ENCODE measurements at places on chromosomes 6 and 20.

- DNase-seq: no peak
Observed at GRCh38 chr6:9612489-9612888, 802.4 kb downstream of the TFAP2A start.

- no peak for DNase-seq
Observed at GRCh38 chr20:23437126-23437899, 2.2 kb upstream of the CSTL1 start.

DNA sequence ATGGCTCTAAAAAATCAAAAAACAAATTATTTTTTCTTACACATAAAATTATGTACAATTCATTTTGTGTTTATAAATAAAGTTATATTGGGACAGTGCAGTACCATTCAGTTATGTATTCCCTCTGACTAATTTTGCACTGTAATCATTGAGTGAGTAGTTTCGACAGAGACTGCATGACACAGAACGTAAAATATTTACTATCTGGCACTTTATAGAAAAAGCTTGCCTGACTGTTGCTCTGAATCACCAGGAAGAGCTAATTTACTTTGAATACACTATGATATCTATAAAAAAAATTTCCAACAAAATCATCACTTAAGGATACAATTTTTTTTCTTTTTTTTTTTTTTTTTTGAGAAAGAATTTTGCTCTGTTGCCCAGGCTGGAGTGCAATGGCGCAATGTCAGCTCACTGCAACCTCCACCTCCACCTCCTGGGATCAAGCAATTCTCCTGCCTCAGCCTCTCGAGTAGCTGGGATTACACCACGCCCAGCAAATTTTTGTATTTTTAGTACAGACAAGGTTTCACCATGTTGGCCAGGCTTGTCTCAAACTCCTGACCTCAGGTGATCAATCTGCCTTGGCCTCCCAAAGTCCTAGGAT, 11.0 kb upstream of the KHDC1L start:
- no peak for DNase-seq

- no peak for DNase-seq
Observed at GRCh38 chr20:11766961-11767360, 150.7 kb upstream of the BTBD3 start.

- DNase-seq: no peak
Observed at GRCh38 chr6:31977816-31978431, 3.9 kb upstream of the C4A start.

GRCh38 chr6:62441182-62441581, 155.2 kb upstream of the KHDRBS2 start:
- DNase-seq: no peak

GRCh38 chr6:113491376-113491775, 365.8 kb upstream of the MARCKS start:
- DNase-seq: no peak

GRCh38 chr6:124901084-124901483, 61.2 kb upstream of the RNF217 start:
- DNase-seq: no peak

- DNase-seq: no peak
Observed at GRCh38 chr20:53141201-53142050, 169.3 kb downstream of the TSHZ2 start.

DNA sequence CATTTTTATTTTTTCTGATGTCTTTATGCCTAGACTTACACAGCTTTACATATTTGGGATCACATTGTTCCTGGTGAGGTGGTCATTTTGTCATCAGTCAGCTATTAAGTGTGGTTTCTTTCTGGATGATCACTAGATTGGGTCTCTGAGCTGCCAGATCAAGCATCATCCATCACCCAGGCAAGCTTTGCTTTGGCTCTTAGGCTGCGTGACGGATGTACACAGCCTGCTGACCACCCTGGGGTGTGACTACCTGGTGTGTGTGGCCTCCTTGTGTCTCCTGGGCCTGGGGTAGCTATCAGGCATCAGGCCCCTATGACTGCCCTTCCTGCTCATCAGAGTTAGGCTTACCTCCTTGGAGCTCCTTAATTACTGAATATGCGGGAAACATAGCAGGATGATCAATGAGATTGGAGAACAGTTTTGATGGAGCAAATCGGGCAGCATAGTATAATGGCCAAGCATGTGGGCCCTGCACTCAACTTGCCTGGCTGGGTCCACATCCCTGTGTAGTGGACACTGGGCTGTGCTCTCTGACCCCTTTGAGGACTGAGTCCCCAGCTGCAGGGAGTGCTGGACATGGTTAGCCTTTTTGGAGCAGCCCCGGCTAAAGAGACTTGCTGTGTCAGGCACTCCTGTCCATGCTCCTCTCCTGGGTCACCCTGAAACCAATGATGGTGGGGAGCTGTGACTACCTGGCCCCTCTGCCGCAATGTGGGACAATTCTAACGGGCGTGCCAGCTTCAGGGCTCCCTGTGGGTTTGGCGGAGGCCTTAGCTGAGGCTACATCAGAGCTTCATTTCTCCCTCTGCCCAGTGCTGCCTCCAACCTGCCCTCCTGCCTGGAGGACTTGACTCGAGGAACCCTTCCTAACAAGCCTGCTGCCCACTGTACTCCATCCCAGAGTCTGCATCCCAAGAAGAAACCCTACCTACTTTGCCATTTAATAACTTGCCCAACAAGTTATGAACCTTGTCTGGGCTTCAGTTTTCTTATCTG, 8.2 kb downstream of the DAAM2 start:
- no peak for DNase-seq

DNA sequence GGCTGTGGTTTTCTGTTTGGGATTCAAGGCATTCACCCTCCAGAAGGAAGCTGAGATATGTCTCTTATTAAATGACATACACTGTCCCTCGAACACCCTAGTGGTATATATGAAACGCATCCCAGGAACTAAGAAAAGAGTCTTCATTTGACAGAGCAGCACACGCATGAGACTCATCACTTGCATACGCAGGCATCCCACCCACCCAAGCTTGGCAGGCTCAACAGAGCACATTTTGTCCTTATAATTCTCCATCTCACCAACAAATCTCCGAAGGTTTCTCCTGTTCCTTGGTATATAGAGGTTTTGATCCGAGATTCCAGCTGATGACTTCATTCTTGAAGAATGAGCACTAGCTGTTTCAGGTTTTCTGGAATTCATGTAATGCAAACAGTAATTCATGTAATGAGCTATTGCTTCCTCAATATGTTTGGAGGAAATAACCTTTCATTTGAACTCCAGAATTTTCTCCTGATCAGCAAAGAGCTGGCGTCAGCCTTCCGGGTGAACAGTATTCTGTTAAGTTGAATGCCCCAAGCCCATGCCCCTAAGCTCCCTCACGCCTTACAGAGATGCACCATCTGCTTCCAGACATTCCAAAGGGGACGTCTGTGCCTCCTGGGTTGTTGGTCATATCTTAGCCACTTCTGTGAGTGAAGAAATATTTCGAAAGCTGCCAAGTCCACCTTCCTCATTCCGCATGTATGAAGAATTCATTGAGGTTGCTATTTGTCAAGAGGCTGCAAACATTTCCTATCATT, 66.0 kb upstream of the CDH4 start:
- no peak for DNase-seq

DNA sequence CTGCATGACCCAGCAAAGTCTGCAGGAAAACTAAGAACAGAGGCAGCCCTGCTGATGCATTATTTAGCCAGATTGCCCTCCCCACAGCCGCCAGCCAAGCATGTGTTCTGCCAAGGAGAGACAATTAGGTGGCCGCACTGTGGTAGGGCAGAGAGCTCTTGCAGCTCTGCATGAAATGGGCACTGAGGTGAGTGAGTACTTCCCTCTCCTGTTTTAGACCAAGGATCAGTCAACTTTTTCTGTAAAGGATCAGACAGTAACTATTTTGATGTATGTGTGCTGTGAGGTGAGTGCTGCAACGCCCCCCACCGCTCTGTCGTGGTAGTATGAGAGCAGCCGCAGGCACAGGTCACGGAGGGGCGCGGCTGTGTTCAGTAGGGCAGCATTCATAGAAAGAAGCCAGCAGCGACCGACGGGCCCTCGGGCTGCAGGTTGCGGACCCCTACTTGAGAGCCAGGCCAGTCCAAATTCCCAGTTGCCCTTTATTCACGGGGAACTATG, 23.8 kb upstream of the FAM50B start:
- no peak for DNase-seq

All from CD4-positive, alpha-beta T cell treated with Interleukin-6 at 100 ng/mL for 8 hours (primary cell).